ENCODE measurements at places on chromosomes 1 and 21.

- DNase-seq: no peak
Measured at GRCh38 chr1:211932231-211932932, 101.8 kb upstream of the LPGAT1 start.

DNA sequence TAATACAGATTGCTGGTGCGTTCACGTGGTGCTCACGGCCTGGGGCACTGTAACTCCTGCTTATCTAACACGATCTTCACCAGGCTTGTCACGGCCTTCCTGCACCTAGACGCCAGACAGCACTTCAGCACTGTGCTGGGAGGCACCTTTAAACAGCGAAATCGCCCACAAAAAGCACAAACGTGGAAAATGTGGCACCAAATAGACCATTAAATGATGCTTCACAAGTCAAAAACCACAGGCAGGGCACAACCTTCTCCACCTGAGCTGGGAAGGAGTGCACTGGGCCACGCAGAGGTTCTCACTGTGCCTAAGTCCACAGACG lies 20.0 kb downstream of the IBA57 start:
- DNase-seq: peak; percentile 69

- no peak for DNase-seq
Measured at GRCh38 chr1:25065795-25066238, 135.7 kb upstream of the RUNX3 start.

DNA sequence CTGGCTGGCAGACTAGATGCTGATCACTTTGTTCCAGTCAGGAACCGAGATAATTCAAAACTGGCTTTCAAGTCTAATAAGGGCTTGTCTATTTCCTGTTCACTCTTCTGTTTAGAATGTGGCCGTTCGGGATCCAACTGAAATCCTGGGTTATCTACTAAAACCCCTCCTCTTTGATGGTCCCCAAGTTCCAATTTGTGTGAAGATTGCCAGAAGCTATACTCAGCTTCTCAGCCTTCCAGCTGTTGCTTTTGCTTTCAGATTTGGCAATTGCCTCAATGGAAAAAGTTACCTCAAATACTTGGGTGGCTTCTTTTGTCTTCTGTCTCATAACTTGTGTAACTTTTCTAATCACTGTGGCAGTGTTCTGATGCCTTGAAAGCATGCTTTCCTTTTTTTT lies 43.7 kb downstream of the BTBD8 start:
- peak; percentile 44 for DNase-seq

DNA sequence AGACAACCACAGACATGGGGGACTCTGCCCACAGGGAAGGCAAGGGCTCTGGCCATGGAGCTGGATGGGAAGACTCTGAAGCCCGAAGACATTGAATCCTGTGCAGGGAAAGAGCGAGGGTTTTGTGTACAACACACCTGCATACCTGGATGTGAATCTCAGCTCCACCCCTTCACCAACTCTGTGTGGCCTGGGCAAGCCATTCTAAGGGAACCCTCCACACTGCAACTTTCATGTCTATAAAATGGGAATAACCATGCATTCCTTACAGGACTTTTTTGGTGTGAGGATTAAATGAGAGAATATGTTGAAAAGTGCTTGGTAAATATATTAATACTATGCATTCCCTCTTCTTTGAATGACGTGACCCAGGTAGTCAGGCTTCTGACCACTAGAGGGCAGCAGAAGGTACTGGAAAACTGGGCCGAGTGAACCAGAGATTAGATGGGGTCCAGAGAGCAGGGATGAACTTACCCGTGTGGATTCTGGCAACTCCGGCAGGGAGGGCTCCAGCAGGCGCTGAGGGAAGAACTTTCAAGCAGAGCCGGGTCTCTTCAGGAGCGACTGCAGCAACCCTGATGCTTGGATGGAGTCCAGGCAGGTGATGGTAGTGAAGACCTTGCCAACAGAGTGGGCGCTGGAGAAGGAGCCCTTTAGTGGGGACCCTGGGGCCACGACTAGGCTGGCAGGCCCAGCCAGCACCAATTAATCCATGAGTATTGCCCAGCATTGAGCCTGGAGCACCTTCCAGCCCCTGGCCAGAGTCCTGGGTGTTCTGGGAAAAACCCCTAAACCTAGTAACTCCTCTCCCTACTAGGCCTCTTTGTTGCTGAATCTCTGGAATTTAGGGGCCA lies 834 bp upstream of the ELF3 start:
- peak; percentile 51 for DNase-seq

All from T-helper 1 cell (primary cell).